ENCODE measurements at places on chromosomes 6 and 20.

DNA sequence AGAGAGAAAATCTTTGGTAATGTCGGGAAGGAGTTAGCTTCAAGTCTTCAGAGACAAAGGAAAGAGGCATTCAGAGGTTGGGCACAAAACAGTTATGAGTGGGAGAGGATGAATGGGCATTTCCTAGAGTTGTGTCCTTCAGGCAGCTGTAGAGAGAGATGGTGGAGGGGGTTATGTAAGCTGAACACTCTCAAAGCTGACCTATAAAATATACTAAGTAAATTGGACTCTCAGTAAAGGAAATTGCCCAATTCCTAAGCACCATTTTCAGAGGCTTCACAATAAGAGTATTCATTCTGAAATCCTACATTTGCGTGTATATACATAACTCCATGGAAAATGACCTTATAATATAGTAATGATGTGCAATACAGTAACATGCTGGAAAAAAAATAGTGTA lies 161.2 kb downstream of the KCNQ5 start:
- DNase-seq, result no peak

DNA sequence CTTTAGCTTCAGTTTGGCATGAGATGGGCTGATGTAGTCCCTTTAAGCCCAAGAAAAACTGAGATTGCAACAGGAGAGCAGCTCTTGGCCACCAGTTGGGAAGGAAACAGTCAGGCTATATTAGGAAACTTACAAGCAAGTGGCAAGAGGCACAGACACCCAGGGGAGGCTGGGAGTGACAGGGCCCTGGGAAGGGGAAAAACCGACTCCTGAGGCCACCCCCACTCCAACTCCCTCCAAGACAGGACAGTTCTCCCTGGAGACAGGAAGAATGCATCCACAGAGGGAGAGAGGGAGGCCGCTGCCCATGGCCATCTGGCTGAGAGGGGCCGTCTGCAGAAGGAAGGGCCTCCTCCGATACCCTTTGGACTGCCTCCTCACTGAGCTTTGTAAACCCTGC lies 20.5 kb downstream of the JPH2 start:
- no peak for DNase-seq

DNA sequence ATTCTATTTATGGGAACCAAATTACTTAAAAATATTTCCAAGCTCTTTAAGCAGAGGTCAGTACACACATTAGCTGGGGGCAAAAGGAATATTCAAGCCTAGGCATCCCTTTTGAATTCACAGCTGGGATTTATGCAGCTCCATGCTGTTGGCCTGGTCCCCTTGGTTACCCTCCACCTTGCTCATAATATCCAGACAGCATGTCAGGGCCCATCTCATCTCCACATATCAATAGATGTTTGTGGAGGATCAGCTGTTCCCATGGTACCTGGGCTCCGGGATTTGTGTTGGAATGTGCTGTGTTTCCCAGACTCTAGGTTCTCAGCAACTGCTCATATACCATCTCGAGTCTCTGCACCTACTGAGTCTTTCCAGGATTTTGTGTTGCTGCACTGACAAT lies 534.8 kb downstream of the BMP2 start:
- no peak for DNase-seq

DNA sequence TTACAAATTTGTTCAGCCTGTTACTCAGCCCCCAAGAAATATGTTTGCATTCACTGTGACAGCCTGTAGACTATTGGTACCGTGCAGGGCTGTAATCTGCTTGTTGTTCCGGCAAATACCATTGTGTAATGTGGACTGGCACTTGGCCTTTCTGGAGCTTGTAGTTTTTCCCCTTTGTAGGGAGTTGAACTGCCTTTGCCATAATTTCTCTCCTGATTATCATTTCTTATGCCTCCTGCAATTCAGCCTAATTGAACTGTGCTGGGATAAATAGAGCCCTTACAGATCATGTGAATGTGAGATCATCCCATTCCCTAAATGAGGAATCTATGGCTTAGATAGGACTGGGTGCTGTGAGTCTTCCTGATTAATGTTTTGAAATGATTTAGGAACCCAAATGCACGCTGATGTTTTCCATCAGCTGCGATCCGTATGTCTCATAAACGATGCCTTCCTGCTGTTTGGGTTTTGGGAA lies 185.1 kb downstream of the JARID2 start:
- no peak for DNase-seq

- DNase-seq, result no peak
These were observed 173.9 kb downstream of the LMBRD1 start for GRCh38 chr6:69622924-69623323.

GRCh38 chr6:53294611-53295010 lies 54.1 kb downstream of the ELOVL5 start:
- DNase-seq, result no peak

- no peak for DNase-seq
These were observed 52.3 kb upstream of the HFE start for GRCh38 chr6:26034905-26035304.

DNA sequence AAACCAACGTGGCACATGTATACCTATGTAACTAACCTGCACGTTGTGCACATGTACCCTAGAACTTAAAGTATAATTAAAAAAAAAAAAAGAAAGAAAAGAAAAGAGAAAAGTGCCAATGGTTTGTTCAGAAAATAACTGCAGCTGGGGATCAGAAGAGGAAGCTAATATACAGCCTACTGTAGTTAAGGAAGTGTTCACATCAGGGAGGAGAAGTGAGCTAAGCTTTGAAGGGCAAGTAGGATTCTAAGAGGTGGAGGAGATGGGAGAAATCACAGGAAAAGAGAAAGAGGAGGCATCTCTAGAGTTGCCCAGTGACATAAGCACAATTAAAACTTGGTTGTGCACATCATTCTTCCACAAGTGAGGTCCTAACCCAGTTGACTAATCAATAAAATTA lies 214.4 kb upstream of the DTNBP1 start:
- no peak for DNase-seq

- DNase-seq, result no peak
These were observed 184.3 kb downstream of the ZNF217 start for GRCh38 chr20:53409447-53409717.

DNA sequence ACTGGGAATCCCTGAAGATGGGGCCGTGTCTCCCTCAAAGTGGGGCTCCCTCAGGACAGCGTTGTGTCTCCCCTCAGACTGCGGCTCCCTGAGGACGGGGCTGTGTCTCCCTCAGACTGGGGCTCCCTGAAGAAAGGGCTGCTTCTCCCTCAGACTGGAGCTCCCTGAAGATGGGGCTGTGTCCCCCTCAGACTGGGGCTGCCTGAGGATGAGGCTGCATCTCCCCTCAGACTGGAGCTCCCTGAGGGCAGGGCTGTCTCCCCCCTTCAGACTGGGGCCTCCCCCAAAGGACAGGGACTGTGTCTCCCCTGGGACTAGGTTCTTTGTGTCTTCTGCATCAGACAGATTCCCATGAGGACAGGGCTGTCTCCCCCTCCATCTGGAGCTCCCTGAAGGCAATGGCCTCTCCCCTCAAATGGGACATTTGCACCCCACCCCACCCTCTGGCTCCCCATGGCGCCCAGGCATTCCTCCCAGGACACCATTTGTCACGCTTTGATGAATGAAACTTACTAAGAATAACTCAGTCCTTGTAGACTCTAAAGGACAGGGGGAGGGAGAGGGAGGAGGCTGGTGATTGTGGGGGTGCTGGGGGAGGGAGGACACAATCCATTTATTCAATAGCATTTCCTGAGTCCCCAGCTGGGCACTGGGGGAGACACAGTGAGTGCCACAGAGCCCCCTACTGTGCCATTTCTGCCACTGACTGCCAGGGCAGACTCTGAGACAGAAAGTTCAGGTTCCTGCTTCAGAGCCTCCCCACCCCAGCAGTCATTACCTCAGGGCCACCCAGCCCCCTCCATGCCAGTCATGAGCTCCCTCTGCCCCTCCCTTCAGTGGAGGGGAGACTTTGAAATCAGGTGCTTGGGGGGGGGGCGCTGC lies 122.4 kb downstream of the MRPL14 start:
- DNase-seq, result no peak

- no peak for DNase-seq
These were observed 114.9 kb downstream of the FOXC1 start for GRCh38 chr6:1724616-1725015.

DNA sequence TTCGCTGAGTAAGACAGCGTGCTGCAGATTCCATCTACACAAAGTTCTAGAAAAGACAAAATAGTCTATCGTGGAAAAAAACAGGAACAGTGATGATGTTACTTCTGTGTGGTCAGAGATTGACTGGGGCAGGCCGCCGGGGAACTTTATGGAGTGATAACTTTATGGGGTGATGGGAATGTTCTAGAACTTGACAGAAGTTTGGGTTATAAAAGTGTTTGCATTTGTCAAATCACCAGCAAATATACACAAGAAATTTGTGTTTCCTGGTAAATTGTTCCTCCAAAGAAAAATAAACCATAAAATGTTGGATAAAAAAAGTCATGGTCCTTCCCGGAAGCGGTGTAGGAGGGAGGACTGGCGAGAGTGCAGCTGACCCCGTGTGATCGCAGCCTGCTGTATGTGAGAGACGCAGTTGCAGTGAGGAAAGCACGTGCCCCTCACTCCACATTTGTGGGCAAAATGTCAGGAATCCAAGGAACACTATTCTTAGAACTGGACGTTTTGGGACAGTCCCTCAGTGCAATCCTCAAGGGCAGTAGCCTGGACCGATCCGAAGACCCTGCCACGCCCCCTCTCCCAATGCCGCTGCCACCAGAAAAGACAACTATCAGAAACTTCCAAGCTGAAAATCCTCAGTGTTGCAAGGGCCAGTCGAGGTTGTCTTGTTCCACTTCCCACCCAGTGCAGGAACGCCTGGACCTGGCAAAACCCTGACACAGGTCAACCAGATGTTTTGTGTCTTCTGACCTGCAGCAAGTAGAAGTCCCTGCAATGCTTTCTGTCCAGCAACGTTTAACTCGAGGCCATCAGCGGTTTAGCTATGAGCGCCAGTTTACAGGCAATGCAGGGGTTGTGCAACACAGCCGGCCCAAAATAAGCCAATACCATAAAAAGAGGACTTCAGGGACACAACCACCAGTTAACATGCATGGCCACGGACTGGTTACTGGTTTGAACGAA lies 80.5 kb upstream of the QKI start:
- no peak for DNase-seq

GRCh38 chr6:88895911-88896310 lies 67.5 kb downstream of the RNGTT start:
- no peak for DNase-seq

- no peak for DNase-seq
These were observed 839.4 kb downstream of the MAFB start for GRCh38 chr20:39849664-39850063.

GRCh38 chr6:20716865-20717264 lies 182.6 kb downstream of the CDKAL1 start:
- no peak for DNase-seq

DNA sequence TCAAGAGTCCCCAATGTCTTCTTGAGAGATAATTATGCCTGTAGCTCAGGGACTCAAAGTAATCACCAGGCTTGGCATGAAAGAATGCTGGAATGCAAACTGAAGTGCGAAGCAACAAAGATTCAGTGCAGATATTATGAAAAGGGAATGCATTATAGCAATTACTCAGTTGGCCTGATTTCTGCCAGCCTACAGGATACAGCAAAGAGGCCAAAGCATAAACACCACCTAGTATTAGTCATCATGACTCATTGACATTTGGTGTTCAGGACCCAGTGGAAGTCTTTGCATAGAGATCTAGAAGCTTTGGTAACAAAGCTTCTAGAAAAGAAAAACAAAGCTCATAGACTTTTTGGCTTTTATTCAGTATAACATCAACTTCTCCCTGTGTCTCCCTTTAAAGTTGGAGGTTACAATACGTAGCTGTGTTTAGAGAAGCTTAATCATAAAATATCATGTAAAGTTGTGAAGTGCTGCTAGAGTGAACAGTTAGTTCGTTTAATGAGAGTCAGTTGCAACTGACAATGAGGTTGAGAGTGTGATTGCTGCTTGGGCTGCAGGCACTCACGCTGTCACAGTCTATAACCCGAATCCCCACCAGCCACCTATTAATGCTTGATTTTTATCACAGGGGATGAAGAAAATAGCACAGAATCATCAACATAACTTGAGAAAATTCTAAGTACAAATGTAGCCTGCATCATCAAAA lies 932.7 kb downstream of the TFAP2A start:
- no peak for DNase-seq

DNA sequence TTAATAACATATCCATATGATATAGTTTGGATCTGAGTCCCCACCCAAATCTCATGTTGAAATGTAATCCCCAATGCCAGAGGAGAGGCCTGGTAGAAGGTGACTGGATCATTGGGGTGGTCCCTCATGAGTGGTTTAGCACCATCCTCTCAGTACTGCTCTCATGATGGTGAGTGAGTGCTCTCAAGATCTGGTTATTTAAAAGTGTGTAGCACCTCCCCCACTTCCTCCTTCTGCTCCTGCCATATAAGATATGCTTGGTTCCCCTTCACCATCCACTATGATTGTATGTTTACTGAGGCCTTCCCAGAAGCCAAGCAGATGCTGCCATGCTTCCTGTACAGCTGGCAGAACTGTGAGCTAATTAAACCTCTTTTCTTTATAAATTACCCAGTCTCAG lies 22.9 kb downstream of the IRF4 start:
- no peak for DNase-seq

DNA sequence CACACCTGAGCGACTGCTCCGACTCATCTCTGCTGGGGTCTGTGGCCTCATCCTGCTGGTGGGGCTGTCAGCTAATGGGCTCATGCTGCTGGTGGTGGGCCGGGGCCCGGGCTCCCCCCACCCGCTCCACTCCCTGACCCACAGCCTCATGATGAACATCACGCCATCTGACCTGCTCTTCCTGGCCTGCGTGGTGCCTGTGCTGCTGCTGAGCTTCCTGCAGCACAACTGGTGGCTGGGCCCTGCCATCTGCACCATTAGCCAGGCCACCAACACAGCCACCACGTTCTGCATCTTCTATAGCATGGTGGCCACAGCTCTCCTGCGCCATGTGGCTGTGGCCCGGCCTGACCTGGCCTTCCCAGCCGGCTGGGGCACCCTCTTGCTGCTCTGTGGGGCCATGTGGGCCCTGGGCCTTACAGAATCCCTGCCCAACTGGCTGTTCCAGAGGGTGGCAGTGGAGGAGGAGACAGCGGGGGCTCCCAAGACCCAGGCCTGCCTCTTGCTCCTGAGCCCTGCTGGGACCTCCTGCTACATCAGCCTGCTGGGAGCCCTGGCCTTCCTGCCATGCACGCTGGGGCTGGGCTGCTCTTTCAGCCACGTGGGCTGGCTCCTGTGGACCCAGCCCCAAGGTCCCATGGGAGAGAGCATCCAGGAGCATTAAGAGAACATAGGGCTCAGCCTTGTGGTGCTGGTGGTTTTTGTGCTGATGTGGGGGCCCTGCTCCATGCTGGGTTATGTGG lies 39.6 kb downstream of the RAB44 start:
- no peak for DNase-seq

GRCh38 chr6:15087186-15087589 lies 158.7 kb upstream of the JARID2 start:
- no peak for DNase-seq

DNA sequence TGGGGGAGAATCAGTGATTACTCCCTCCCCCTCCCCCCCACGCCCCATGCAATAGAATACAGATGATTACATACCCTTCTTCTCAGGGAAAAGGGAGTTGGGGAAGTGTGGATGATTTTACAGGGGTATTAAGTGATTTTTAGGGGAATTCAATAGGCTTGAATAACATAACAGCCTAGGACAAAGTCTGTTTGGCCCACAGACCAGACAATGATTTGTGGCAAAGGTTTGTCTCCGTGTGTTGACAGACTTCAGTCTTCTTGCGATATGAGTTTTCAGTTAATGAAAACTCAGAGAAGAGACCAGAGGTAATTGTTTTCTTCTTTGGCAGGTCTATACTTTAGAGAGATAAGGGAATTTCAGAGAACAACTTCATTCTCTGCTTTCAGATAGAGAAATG lies 95.3 kb downstream of the OR2B2 start:
- DNase-seq, result no peak

Data from SIG-M5 (cell line).